ENCODE measurements at places on chromosomes 12 and 14. TPM values are rescaled to one million over a fixed set of nuclear protein-coding genes. Genes with fewer than 3 reads are reported as not detected.

DNA sequence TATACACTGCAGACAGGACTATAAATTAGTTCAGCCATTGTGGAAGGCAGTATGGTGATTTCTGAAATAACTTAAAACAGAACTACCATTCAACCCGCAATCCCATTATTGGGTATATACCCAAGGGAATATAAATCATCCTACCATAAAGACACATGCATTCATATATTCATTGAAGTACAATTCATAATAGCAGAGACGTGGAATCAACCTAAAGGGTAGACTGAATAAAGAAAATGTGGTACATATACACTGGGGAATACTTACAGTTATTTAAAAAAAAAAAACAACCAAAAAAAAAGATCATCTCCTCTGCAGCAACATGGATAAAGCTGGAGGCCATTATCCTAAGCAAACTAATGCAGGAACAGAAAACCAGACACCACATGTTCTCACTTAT is 473.9 kb downstream of the TRHDE start:
- DNase-seq = no peak

DNA sequence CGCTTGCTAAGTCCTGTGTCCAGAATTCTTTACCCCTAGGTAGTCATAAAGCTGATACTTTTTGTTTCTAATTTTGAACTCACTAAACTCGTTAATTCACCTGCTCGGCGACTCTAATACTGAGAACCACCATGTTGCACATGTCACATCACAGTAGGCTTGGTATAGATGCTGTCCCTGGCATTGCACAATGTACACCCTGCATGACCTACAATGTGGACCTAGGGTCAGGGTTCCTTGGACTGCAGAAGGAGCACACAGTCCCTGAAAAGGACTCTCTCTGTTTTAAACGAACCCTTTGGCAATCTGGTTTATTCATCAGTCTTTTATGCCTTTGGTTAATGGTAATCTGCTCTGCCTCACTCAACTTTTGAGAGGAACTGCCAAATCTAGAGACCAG is 272.4 kb downstream of the FOXN3 start:
- DNase-seq = no peak

DNA sequence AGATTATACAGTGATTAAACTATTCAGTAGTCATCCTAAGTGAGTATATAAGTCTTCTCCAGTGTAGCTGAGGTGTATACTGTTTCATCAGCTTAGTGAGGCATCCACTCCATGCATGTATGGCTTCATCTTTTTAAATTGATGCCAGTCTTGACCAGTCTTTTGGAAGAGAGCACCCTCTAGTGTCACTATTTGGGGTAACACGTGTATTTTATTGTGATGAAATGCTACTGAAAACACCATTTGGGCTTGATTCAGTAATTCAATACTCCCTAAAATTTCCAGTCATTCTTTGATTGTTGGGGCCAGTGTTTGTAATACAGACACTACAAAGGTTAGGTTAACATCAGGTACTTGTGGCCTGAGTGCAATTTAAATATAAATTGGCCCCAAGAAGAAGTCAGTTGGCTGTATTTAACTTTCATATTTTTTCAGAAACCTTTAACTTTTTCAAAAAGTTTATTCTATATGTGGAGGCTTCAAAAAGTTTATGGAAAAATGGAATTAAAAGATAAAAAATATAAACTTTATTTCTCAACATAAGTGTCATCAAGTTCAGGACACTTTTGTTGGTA is 35.3 kb downstream of the MIPOL1 start:
- peak; percentile 28 for DNase-seq

- DNase-seq = no peak
Measured at GRCh38 chr14:52018970-52019369, 29.6 kb downstream of the RTRAF start.

The TMEM229B gene
- total RNA-seq = 3.1 TPM

GRCh38 chr14:59454139-59454538 is 11.0 kb downstream of the GPR135 start:
- DNase-seq = peak; percentile 79

The CCDC175 gene
- total RNA-seq = not detected

GRCh38 chr12:2052826-2053678 is at the start of gene CACNA1C:
Gene CACNA1C, plus strand, starts transcription at chr12:2052987. Its CDS starts 576 bp downstream, at chr12:2053563.
- peak; percentile 3 for DNase-seq

- DNase-seq = no peak
Measured at GRCh38 chr12:119949145-119949544, 39.9 kb upstream of the BICDL1 start.

The CLEC14A gene
- not detected for total RNA-seq

DNA sequence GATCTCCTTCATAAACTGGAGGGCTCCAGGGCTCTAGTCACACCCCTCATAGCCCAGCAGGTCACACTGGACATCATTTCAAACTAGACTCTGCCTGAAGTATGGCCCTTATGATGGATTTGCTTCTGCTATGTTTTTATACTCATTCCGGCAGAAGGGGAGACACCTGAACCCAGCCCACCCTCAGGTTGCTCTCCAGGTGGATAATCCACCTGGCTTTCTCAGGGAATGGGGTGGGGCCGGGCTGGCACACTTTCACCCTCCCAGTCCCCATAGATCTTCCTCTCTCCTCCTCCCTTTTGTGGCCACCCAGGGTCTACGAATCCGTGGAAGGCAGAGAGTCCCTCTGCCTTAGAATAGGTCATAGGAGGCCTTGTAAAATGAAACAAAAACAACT is 9.8 kb upstream of the KRT73 start:
- DNase-seq = no peak

- DNase-seq = no peak
Measured at GRCh38 chr12:103161582-103162362, 204.3 kb downstream of the ASCL1 start.

- DNase-seq = no peak
Measured at GRCh38 chr14:76759589-76759988, 1.7 kb upstream of the VASH1 start.

DNA sequence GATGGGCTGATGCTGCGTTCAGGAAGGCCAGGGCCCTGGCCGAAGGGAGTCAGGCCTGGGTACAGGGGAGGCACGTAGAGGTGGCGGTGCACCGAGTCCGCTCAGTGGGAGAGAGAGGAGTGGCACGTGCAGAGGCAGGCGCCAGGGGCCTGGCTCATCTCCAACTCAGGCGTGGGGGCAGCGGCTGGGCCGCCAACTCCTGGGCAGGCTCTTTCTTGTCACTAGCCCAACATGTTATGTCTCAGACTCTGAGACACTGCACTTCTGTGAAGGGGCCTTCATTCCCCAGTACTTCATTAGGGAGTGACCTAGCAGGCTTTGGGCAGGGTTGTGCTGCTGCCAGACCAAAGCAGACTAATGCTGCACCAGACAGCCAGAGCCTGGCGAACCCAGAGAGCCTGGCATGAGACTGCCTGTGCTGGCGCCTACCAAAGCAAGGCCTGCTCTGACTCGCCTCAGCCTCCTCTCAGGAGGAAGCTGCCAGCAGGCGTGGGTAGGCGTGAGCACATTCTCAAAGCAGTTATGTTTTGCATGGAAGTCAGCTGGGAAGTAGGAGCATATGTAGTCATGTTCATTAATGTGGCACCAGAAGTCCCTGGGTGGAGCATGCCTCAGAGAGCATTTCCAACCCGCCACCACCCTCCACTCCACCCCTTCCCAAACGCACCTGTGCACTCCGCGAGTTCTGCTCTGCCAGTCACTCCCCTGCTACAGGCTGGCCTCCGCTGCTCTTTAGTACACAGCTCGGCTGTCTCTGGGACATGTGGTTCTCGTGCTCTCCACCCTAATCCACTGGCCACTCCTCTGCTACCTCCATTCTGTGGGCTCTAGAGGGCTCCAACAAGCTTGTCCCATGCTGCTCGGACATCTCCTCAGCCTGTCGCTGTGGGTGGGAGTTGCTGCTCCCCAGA is 9.7 kb downstream of the CKB start:
- no peak for DNase-seq

DNA sequence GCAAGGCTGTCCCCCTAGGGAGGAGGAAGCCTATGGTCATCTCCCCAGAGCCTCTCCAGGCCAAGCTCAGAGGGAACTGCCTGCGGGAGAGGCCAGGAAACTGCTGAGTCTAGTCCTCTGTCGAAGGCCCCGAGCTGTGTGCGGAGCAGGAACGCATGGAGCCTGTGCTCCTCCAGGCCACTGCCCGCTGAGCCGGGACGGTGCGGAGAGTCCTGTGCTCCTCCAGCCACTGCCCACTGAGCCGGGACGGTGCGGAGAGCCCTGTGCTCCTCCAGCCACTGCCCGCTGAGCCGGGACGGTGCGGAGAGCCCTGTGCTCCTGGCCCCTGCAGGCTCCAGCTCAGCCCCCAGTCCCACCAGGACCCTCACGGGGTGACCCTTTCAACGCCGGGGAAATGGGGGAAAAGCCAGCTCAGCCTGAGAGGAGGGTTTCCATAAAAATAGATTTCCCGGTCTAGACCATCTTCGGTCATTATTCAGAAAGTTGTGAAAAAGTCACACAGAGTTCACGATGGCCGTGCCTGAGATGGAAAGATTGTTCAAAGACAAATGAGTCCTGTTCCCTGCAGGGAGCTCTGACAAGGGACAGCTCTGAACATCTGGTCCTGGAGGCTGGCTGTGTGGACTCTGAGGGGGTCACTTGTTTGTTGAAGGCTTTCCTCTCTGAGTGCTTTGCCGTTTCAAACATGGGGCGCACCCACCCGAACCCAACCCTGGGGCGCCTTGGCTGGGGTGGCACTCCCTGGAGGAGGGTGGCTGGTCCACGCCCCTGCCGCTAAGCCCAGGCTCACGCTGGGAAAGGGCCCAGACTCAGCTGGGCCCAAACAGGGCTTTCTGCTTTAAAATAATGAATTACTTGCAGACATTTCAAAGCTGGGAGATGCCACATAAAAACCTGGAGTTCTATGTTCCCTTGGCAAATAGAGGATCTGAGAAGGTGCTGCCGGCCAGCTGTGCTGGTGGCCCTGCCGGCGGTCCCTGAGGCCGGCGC is 85.5 kb downstream of the ADGRD1 start:
- DNase-seq = no peak

The KCNJ8 gene
- not detected for total RNA-seq

DNA sequence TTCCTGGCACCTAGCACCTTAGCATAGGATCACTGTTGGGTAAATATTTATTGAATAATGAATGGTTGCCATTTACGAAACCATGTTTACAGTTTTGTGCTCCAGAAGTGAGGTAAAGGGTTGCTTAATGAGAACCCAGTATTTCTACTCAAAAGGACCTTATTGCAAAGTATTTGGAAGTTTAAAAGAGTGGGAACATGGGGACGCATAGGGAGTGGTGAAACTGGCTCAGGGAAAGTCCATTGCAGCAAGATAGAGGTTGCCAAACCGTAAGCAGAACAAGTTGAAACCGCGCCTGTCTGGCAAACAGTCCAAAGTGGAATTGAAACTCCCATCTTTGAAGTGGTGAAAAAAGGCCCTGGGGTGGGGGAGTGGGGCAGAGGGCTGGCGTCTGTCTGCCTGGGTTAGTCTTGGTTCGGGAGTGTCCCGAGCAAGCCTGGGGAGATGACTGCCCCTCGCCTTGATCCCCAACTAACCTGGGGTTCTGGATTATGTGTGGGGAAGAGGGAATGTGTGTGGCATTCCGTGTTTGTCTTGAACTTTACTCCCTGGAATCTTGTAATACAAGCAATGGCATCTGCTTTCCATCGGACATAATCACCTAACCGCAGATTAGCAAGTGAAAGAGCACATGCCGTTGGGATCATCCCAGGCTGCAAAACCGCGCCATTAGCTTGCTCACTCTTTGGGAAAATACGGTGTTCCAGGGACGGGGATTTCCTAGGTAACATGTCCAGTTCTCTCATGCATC is 7.2 kb downstream of the ALDH2 start:
- DNase-seq = peak; percentile 47

GRCh38 chr14:41257476-41257875 is 349.2 kb upstream of the LRFN5 start:
- no peak for DNase-seq

- no peak for DNase-seq
Measured at GRCh38 chr12:1369938-1370500, 224.4 kb downstream of the FBXL14 start.

DNA sequence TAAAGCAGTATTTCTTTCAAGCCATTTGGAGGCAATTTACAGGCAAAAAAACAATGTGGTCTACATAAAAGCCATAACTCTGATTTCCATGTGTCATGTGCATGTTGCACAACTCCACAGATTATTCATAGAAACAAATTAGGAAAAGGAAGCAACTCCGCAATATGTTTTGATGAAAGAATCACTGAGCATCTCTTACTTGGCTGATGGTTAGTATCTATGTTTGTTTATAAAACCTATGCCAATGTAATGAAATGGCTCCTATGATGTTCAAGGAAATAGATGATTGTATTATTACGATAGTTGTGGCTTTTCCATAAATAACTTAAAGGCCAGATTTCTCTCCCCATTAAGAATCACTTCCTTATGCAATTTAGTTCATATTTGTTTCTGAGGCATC is 373.7 kb downstream of the CCDC91 start:
- no peak for DNase-seq

DNA sequence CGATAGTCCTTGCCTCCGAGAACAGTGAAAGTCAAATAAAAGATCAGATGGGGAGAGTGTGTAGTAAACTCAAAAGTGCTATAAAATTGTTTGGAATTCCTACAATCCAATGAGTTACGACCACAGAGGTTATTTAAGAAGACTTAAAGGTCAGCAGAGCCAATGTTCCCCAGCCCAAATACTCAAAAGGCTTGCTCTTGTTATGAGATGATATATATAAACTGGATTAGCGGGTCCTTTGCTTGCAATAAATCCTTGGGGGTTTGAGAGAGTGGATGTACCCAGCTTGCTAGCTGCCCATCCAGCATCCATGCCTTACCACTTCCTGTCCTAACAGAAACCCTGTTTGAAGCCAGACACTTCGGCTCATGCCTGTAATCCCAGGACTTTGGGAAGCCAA is 29.0 kb upstream of the MED13L start:
- peak; percentile 13 for DNase-seq

- no peak for DNase-seq
Measured at GRCh38 chr12:97681612-97682504, 219.3 kb downstream of the RMST start.

- DNase-seq = no peak
Measured at GRCh38 chr14:96077983-96078624, 38.9 kb downstream of the C14orf132 start.

- DNase-seq = peak; percentile 92
Measured at GRCh38 chr14:73227812-73228781, 9.2 kb upstream of the PAPLN start.

The SLC17A8 gene
- total RNA-seq = not detected

The TCHP gene
- total RNA-seq = 21.9 TPM

DNA sequence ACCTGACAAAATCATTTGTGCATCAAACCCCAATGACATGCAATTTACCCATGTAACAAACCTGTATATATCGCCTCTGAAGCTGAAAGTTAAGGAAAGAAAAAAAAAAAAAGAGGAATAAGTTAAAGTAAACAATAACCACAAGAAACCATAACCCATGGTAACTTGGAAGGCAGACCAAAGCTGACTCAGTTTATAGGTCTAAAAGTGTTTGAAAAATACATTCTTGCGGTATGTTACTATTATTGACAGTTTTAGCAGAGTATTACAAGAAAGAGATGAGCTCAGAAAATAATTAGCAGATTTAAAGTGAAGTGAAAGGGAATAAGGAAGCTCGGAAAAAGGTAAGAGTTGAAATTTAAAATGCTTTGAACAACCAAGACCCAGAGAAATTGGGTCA is 34.4 kb upstream of the MGAT4C start:
- no peak for DNase-seq

The DNAH10 gene
- 0.09 TPM for total RNA-seq
